Hematopoietic multipotent progenitor cell treated with erythropoietin and hydrocortisone succinate and interleukin-3 and kit ligand, for 6 days (in vitro differentiated cells): ENCODE measurements at places on chromosomes 11 and 22.

- DNase-seq, result peak; percentile 5
Observed at GRCh38 chr11:38356255-38356654, 1758.2 kb upstream of the RAG2 start.

DNA sequence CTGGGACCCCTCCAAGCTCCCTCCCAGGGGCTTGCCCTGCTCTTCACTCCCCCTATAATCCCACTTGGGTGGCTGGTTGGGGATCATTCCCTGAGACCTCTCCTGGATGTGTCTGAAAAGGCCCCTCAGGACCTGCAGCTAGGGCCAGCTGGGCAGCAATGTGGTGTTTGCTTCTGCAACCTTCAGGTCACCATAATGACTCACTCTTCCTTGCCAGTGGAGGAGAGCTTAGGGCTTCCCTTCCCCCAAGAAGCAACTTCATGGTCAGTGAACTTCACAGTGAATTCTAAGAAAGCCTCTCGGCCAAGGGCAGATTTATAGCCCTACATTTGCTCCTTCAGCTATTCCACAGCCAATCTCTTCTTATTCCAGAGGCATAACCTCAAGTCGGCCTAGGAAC is 45.1 kb upstream of the TSPAN18 start:
- no peak for DNase-seq

- DNase-seq, result no peak
Observed at GRCh38 chr11:119533462-119533861, 110.5 kb upstream of the THY1 start.

DNA sequence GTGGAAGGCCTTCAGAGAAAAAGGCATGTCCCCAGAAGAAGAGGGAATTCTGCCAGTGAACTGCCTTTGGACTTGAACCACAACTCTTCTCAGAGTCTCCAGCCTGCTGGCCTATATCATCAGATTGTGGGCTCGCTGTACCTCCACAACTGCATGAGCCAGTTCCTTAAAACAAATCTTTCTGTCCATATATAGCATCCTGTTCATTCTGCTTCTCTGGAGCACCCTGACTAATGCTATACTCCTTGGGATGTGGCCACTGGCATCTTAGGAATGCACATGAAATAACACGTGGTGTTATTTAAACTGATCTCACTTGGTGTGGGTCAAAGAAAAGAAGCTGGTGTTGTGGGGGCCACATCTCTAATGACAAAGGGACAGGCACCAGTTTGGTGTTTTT is 58.3 kb upstream of the VSTM5 start:
- DNase-seq, result no peak

DNA sequence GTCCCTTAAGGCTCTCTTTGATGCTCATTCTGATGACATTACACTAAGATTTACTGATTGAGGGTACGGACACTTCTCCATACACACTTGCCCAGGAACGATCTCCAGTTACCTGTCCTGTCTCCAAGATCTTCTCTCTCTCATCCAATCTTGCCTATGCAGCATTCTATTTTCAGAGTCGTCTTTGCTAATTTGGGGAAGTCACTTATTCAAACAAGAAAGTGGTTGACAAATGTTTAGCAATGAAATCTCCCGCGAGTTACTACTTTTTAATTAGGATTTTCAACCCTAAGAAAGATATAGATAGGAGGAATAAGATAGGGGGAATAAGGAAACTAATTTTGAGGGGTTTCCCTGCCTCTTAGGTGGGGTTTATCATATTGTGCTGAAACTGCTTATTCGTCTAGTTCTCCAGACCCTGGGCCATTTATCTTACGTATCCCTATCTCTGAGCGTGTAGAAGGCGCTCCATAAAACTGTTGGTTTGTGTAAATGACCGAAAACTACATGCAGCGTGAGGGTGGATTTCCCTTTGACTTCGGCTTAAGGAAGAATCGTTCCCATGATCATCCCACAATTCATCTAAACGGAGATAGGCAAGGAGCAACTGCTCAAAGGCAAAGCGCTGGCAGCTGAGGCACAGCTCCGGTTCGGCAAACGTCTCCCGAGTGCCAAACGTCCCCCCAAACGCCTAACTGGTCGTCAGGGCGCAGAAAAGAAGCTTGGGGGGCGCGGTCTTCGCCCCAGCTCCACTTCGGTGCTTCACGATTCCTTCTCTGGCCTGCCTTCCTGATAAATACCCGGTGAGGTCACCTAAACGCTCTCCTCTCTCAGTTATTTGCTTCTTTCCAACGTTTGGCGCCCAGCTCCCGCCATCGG is 804 bp downstream of the APIP start:
- peak; percentile 57 for DNase-seq

GRCh38 chr22:39688186-39688785 is 117.7 kb downstream of the CACNA1I start:
- DNase-seq, result no peak

- no peak for DNase-seq
Observed at GRCh38 chr11:105899772-105900171, 122.3 kb downstream of the MSANTD4 start.
